ENCODE measurements at places on chromosomes 11 and 22.

DNA sequence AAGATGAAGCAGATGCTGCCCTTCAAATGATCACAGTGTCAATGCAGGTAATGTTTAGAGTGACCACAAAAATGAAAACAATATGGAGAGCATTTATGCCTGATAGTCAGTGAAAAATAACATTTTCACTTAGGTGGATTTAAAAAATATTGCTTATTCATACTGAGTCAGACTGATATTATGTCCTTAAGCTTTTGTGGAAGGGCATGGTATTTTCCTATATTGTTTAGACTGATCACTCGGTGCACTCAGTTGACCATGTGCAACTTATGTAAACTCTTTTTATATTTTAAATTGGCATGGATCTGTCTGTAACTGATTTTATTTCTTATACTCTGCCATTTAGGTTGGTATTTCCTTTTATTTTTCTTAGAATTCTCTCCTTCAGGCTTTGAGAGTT, 106.6 kb downstream of the DYNC2H1 start:
- DNase-seq, result no peak

DNA sequence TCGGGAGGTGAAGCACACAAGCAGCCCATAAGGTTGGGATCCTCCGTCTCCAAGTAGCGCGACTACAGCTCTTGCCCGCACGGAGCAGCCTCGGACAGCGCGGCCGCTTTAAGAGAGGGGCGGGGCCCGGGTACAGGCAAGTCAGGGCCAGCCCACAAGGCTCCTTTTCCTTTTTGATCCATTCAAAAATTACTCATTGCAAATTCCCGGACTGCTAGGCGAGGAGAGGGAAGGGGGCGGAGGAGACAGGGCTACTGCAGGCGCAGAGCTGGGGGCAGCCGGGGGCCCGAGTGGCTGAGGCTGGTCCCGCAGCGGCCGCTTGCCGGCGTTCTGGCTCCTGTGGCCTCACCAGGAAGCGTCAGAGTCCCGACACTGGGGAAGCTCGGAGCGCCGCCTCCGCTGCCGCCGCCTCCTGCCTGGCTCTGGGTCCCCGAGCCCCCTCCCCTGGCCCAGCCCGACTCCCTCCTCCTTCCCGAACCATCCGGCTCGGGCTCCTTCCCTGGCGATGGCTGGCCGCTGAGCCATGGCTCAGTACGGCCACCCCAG, at the start of gene UBASH3B:
TSS of gene UBASH3B (plus strand) at position 196 of the 546 bp plus-strand sequence. CDS start at position 524, 328 bp downstream.
- DNase-seq, result peak; percentile 65

DNA sequence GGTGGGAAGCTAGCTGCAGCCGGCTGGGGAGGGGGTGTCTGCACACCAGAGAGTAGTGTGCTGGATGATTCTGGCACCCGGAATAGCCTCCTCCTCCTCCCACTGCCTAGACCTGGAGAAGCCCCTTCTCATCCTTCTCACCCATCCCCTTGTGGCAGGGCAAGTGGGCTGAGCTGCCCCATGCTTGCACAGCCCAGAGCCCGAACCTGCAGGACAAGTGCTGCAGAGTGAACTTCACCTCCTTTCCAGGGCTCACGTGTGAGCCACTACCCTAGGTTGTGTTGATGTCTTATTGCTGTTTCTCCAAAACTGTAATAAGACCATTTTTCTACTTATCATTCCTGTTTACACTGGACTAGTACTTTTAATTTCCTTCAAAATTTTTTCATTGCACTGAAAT, 56.1 kb upstream of the GLYATL1B start:
- DNase-seq, result no peak

DNA sequence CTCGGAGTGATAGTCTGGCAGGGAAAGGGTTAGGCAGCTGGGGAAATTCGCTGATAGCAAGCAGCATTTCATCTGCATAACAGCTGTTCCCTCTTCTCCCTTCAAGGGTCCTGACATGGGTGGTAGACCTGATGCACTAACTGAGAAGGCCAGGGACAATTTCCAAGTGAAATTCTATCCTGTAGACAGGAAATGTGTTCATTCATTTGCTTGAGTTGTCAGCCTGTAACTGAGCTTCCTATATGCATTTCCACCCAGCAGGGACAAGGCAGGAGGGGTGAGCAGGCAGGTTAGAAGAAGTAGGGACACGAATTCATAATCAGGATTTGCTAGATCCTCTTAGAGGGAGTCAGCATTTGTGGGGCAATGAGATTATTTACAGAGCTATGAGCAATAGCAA, 154.3 kb upstream of the NCAM1 start:
- DNase-seq, result no peak

GRCh38 chr22:35037089-35037488, 28.9 kb upstream of the ISX start:
- no peak for DNase-seq

DNA sequence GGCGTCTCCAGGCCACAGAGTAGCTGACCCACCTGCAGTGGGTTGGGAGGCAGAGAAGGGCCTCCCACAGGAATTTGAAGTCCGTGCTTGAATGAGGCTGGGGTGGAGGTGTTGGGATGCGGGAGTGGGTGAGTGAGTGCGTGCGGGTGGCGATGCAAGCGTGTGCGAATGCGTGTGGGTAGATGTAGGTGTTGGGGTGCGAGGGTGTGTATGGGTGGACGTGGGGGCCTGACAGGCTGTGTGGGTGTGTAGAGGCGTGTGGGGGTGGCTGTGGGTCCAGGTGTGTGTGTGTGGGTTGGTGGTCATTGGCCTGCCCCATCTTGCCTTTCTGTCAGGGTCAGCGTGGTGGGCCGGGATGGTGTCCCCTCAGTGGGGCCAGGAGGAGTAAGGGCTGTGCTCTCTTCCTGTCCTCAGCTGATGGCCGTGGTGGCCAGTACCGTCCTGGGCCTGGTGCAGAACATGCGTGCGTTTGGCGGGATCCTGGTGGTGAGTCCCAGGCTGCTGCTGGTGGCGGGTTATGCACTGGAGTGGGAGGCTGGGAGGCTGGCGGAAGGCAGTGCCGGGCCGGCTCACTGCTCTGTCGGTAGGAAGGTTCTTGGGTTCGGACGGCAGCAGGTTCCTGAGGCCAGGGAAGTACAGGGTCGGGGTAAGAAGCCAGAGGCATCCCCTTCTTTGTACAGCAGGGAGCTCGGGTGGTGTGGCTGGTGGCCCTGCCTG, 35.0 kb downstream of the TPCN2 start:
- DNase-seq, result no peak

- DNase-seq, result no peak
These were observed 179.0 kb downstream of the CHST1 start for GRCh38 chr11:45486461-45486860.

DNA sequence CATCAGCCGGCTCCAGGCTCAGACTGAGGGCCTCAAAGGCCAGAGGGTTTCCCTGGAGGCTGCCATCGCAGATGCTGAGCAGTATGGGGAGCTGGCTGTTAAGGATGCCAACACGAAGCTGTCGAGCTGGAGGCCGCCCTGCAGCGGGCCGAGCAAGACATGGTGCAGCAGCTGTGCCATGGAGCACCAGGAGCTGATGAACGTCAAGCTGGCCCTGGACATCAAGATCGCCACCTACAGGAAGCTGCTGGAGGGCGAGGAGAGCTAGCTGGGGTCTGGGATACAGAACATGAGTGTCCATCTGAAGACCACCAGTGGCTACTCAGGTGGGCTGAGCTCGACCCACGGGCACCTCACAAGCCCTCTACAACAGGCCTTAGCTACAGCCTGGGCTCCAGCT, 4.0 kb upstream of the SCUBE2 start:
- DNase-seq, result no peak

DNA sequence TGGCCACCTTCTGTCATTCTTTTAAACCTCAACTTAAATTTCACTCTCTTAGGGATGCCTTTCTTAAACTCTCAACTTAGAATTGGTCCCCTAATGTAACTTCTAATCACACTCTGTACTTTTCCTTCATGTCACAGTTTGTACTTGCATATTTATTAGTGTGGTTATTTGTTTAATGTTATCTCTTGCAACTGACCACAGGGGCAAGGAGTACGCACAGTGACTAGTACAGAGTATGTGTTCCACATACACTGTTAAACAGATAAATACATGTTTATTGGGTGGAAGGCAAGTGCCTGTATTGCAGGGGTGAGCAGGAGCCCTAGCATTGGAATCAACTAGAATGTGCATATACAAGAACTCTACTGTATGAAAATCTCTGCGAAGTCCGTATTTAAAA, 554.0 kb downstream of the INSC start:
- DNase-seq, result no peak

DNA sequence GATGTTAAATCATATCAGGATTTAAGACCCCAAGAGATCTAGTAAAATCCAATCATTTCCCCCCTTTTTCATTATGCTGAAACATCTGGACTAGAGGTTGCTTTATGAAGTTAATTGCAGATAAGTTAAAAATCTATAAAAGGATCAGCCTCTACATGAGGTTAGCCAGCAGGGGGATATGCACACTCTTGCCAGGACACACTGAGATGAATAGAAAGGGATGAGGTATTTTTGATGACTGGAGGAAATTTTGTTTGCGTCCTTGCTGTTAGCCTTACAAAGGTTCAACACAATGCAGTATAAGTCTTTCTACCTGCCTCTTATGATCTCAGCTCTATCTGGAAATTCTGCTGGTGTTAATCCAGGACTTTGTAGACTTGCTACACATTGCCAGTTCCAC, 1034.3 kb downstream of the LRRC4C start:
- DNase-seq, result no peak

DNA sequence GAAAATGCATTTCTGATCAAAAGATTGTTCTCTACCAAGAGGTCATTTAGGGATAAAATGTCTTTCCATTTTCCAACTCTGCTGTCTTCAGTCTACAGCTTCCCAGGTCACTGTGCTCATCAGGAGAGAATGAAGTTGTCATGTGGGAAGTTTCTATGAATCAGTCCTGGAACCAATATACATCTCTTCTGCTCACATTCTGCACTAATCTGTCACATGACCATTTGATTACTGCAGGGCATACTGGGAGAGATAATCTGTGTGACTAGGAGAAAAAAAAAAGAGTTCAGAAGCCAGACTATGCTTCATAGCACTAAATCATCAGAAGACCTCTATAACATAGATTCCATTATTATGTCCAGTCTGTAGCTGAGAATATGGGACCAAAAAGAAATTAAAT, 611.5 kb downstream of the KCNA4 start:
- DNase-seq, result no peak

DNA sequence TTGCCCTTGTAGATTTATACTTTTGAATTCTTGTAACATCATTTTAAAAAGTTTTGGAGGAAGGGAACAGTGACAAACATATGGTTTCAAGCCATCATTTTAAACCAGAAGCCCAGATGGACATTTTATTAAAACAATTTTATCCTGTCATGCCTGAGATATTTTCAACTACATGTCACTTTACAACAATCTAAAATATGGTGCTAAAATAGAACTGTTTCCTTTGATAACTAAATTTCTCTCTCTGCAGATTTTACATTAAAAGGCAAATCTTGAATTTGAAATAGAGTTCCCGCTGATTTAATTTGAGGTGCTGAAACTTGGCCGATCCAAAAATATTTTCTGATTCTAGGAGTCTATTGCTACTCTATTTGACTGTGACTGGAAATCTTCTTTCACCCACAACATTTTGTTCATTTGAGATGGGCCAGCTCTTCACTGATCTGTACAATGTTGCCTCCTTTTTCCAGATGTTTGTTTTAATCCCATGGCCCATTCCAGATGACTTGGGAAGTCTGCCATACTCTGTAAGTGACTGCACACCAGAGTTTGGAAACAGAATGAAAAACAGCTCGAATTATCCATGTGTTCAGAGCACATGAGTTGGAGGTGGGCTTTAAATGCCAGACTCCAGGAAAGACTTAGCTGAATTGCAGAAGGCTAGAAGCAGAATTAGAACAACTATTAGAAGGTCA, 402.5 kb downstream of the TMEM135 start:
- no peak for DNase-seq

DNA sequence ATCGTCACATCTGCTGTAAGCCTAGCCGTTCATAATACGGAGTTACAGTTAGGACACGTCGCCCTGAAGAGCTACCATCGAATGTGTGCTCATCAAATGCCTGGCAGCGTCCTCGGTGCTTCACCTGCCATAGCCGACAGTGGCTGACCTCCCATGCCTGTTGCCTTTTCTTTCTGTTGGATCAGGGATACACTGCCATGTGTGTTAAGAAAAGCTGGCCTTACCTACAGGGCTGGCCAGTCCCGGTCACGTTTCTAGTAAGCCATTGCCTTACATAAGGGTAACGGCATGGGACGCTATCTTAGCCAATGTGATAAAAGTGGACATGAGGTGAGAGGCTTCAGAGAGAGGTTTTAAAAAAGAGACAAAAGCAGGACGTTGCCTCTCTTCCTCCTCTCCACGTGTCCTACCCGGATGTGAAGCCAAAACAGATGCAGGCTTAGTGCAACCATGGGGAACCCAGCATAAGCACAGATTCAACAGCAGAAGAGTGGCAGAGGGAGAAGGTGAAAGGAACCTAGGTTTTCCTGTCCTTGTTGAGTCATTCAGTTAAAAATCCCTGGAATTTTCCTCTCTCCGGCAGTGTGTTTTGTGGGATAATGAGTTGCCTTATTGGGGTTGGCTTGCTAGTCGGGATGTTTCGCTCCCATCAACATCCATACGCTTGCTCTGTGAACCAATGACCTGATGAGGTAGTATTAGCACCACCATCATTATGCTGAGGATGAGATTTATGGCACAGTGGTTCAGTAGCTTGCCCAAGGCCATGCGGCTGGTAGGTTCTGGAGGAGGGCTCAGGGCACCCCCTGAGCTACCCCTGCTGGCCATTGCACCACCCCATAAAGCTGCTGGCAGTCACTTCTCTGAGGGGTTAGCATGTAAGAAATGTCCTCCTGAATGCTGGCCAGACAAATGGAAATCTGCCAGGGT, 67.4 kb upstream of the B3GAT1 start:
- DNase-seq, result no peak

- peak; percentile 59 for DNase-seq
These were observed 429.7 kb downstream of the ETS1 start for GRCh38 chr11:128157423-128158298.

GRCh38 chr11:125483592-125483991, 12.5 kb downstream of the FEZ1 start:
- no peak for DNase-seq

DNA sequence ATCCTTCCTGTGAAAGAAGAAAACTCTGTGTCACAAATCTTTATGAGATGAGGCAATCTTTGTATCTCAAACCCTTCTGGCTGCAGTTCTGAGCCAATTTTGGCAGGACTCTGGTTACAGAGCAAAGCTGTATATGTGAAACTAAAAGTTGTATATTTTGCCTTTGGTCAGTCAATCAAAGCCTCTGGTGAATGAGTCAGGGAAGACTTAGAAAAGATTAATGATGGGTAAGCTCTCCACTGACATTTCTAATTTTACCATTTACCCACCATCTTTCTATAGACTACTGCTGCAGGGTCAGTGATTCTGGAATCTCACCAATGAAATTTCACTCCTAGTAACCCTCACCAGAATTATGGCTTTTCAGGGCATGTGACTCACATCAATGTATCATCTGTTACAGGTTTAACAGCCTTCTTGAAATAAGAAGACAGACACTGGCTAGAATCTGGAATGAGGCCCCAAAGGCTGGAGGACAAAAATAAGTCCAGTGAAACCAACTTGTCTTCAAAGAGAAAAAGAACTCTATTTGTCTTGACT, 43.3 kb downstream of the USP35 start:
- no peak for DNase-seq

DNA sequence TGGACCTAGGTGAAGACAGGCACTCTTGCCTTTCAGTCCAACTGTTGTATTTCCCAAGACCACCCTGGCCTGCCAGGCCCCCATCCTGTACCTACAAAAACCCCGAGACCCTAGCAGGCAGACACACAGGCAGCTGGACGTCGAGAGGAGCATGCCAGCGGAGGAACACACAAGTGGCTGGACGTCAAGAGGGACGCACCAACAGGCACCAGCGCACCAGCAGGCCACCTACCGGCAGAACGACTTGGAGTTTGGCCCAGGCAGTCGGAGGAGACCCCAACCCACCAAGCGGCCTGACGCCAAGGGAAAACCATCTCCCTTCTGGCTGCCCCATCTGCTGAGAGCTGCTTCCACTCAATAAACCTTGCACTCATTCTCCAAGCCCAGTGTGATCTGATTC, 1883.4 kb upstream of the RAG2 start:
- no peak for DNase-seq
